ENCODE measurements at places on chromosomes 6 and 20.

DNA sequence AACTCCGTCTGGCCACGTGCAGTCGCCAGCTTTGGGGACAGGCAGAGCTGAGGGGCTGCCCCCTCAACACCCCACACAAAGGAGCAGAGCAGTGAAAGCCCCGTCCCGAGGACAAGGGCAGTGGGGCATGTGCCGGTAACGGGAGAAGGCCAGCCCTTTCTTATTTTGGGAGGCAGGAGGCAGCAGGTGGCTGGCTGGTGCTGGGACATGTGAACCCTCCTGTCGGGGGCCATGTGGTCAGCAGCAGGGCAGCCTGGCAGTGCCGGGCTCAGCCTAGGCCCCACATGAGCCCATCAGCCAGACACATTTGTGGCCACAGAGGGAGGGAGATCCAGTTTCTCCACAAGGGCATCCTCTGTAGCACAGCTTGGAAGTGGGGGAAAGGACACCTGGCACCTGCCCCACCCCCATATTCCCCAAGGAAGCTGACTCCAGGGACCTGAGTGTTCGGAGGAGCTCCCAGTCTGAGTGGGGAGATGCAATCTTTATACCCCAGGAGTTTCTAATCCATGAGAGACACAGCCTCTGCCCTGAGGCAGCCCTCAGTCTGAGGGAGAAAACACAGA, 137.6 kb downstream of the MRPL14 start:
- no peak for DNase-seq

DNA sequence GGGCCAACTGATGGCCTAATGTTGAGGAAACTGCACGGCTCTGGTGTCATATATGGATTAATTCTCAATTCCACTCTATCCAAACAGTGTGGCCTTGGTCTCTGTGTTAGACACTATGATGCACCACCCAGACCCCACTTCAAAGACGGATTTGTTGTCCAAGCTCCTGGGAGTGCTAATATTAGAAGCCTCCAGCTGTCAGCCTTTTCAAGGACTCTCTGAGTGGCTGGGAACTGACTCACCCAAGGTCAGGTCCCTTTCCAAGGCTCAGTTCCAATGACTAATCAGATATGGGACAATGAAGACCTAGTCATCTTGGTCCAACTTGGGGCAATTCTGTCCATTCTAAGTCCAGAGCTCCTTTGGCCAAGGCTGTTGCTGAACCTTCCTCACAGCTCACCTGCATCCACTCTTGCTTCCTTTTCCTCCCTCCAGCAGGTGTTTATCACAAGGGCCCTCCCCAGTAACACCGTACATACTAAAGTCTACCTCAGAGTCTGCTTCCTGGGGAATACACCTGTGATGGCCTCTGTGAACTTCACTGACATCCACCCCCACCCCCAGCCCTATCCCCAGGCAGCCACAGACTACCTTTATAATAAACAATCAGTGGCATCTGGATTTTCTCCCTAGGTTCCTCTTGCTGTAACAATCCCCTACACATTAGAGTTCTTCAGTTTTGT, 7.2 kb upstream of the IL20RA start:
- no peak for DNase-seq

- no peak for DNase-seq
Measured at GRCh38 chr20:57482148-57482547, 42.8 kb downstream of the CTCFL start.

DNA sequence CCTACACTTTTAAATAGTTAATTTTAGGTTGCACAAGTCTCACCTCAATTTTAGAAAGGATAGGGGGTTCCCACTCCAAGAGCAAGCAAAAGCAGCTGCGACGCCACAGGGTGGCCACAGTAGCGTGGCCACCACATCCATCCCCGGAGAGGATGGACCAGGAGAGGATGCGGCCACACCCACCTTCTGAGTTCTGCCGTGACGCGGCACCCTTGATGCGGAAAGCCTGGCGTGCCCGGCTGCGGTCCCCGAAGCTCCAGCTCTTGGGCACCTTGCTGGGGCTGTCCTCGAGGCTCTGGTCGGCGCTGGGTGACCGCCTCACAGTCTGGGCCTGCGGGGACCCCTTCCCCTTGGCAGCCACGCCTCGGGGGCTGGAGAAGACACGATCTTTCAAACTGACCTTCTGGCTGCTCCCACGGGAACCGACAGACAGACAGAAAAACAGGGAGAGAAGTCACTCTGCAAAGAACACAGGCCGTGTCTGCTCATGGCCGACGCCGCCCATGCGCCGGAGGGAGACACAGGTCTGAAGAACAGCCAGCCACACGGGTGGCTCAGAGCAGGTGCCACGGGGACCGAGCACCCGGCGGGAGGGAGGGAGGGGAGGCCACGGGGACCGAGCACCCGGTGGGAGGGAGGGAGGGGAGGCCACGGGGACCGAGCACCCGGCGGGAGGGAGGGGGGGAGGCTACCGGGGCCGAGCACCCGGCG, 53.7 kb upstream of the CHRNA4 start:
- DNase-seq, result no peak

GRCh38 chr20:58173091-58173490, 55.4 kb downstream of the ANKRD60 start:
- no peak for DNase-seq

Measured in activated CD4-positive, CD25-positive, alpha-beta regulatory T cell (primary cell).